Stimulated activated CD4-positive, alpha-beta T cell treated with anti-CD3 and anti-CD28 coated beads, Interleukin-1b, Interleukin-23, amount 100 ng/mL, for 4 hours (primary cell): ENCODE measurements at places on chromosomes 1 and 21.

DNA sequence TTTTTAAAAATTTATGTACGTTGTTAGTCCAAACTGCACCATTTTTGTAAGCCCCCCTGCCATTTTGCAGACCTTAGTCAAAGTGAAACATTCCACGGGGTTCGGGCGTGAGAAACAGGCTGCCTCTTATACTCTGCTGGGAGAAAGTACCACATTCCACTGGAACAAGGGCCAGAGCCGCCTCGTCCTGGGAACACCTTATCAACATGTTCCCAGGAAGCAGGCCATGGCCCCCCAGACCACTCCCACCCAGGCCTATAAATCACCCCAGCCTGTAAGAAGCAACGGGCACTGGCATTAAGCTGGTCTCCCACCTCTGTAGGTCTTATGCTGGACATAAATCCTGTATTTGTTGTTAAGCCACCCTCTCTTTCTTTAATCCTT, 854 bp upstream of the ZRANB2 start:
- no peak for DNase-seq

GRCh38 chr21:28763809-28764418, 228.8 kb downstream of the LTN1 start:
- DNase-seq: no peak

- DNase-seq: no peak
Measured at GRCh38 chr1:152964536-152964935, 5.9 kb upstream of the SPRR4 start.

DNA sequence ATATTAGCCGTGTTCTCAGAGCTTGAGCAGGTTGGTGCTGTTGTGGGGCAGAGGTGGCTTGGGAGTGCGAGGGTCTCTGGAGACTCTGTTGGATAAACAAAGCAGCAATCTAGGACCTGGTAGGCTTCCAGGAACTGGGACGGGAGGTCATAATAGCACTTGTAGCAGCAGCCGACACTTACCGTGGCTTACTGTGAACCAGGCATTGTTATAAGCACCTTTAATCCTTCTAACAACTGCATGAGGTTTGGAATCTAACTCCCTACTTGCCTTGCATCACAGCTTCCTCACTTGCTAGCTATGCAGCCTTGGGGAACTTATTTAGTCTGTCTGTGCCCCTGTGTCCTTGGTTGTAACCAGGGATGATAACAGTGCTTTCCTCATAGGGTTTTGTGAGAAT, 94.9 kb downstream of the NAV1 start:
- no peak for DNase-seq

GRCh38 chr1:73671530-73671929, 526.4 kb downstream of the LRRIQ3 start:
- no peak for DNase-seq

- no peak for DNase-seq
Measured at GRCh38 chr1:225526878-225527277, 99.0 kb upstream of the LBR start.

- no peak for DNase-seq
Measured at GRCh38 chr1:225462714-225463574, 35.1 kb upstream of the LBR start.

DNA sequence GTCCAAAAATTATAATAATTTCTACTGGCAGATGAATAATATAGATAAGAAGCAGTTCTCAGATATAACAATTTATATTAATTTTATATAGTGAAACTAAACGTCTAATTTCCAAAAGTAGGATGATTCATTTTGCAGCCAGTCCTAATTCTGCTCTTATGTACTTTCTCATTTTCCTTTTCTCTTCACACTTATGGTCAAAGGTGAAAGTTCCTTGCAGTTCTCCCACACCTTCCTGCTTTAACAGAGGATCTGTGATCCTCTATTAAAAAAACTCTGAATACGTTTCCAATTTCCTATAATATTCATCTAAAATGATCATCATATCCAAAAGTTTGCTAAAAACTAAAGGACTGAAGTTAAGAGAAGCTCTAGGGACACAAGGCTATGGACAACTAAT, 78.5 kb downstream of the KIFAP3 start:
- no peak for DNase-seq

- DNase-seq: no peak
Measured at GRCh38 chr1:184078564-184079249, 27.2 kb downstream of the TSEN15 start.

- no peak for DNase-seq
Measured at GRCh38 chr1:44417351-44418021, 12.4 kb downstream of the RNF220 start.

DNA sequence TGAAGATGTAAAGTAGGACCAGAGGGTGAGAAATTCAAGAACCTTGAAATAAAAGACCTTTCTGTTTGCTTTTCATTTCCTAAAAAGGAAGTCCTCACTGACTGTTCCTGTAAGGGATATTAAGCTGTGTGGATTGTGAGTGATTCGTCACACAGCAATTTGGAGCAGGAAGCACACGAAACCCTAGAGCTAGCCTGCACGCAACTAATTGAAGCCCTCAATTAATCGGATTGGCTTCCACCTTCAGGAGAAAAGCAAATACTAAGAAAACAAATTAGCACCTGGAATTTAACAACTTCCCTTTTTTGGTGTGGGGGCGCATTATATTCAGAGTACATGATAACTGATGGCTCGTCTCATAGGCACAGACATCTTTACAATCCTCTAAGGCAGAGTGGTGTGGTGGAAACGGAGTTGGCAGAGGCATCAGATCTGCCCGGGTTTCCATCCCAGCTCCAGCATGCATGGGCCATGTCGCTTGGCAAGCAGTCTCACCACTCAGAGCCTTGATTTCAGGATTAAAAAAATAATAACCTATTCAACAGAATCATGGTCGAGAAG, 95.2 kb downstream of the KCNJ15 start:
- DNase-seq: no peak

DNA sequence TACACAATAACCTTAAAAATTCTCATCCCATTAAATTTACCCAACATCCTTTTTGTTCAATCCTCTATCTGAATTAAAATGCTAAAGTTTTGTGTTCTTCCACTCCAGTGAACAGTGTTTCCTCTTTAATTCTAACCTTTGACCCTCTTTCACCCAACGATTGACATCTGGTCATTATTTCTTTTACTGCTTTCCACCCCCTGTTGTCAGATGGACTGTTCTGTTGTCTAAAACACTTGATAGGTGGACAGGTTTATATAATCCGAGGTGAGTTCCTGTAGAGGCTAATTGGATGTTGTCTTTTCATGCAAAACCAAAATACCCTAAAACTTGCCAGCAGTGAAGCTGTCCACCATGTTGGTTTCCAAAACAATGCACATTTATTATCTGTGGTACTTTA, 73.4 kb upstream of the SERTAD4 start:
- no peak for DNase-seq

- no peak for DNase-seq
Measured at GRCh38 chr1:220430059-220430458, 97.9 kb upstream of the MARK1 start.

DNA sequence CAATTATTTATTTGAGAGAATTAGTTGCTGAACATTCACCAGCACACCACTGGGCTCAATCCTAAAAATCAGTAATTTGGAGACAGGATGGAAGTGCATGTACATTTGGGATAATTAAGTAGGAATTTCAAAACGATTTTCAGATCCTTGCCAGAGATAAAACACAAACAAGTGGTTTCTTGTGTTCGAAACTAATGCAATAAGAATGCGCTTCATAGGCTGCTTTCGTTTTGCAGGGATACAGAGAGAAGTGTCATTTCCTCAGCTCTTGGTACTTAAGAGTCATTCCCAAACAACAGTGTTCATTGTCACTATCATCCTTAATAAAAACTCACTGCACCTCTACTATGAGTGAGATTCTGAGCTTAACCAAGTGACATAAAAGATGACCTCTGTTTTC, 20.6 kb upstream of the USP24 start:
- DNase-seq: no peak

GRCh38 chr1:50421768-50422674, 1.2 kb downstream of the DMRTA2 start:
- DNase-seq: no peak
